ENCODE measurements at places on chromosomes 1 and 21.

- DNase-seq, result no peak
Measured at GRCh38 chr1:214234635-214235025, 46.3 kb upstream of the SMYD2 start.

GRCh38 chr1:232390590-232390989 is 239.3 kb downstream of the SIPA1L2 start:
- no peak for DNase-seq

GRCh38 chr1:226355669-226356551 is 46.9 kb upstream of the LIN9 start:
- DNase-seq, result no peak

GRCh38 chr1:175646439-175647209 is 96.8 kb downstream of the TNR start:
- DNase-seq, result no peak

GRCh38 chr1:93025572-93025971 is 53.5 kb upstream of the MTF2 start:
- no peak for DNase-seq

- no peak for DNase-seq
Measured at GRCh38 chr21:33313183-33313582, 11.6 kb upstream of the IFNAR1 start.

GRCh38 chr1:167473761-167474160 is 44.6 kb downstream of the CD247 start:
- DNase-seq, result peak; percentile 65

GRCh38 chr1:89993541-89993940 is 1.4 kb upstream of the ZNF326 start:
- DNase-seq, result no peak

- peak; percentile 91 for DNase-seq
Measured at GRCh38 chr1:16440470-16441281, at the start of gene NECAP2. Gene NECAP2, plus strand, starts transcription at chr1:16440724. Its CDS starts 38 bp downstream, at chr1:16440762.

GRCh38 chr1:156901966-156902915 is 8.7 kb downstream of the PEAR1 start:
- no peak for DNase-seq

GRCh38 chr1:159970932-159971342 is 16.9 kb upstream of the SLAMF9 start:
- no peak for DNase-seq

GRCh38 chr21:27277110-27277509 is 310.2 kb upstream of the ADAMTS5 start:
- DNase-seq, result no peak

- no peak for DNase-seq
Measured at GRCh38 chr1:112389689-112390088, 6.3 kb upstream of the CTTNBP2NL start.

DNA sequence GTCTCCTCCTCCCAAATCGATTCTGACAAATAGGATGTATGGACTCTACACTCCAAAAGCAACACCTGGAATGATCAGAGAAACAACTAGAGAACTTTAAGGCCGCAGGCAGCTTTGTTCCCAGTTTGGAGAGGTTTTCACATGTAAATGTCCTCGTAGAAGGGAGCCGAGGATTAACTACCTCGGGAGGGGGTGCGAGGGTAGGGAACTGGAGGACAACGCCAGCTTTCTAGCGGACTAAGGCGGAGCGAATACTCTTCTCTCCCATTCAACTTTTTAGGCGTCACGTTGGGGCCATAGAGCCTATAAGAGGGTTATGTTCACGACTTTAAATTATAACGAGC is 1.2 kb downstream of the SCAF4 start:
- DNase-seq, result no peak

DNA sequence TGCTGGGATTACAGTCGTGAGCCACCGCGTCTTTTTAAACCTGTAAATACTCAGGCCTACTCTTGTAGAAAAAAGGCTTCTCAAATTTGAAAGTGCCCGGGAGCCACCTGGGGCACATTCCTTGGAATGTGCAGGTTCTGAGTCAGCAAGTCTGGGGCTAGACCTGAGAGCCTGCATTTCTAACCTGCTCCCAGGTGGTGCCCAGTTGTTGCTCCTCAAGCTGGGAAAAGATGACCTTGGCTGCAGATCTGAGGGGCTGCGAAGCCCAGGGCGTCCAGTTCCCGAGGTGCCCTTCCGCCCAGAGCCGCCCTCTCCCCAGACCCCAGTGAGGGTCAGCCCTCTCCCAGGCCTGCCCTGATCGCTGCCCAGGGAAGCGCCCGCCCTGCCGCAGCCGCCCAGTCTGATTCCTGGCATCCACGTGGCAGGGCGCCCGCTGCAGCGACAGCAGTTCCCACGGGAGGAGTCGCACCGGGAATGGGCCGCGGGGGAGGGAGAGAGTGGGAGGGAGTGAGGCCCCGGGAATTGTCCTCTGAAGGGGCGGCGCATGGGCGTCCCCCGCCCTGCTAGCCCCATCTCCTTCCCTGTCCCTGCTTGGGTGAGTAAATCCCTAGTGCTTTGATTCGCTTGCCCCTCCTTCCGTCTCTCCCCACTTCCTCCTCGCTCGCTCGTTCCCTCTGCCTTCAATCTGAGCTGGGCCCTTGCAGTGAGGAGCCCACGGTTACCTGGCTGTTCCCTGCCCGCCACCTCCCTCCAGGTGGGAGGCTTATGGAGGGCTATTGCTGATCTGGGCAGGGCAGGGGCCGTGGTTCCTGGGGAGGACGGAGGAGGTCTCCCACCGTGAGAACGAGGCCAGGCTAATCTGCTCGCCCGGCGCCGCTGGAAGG is 18.8 kb upstream of the TENT5B start:
- DNase-seq, result no peak

DNA sequence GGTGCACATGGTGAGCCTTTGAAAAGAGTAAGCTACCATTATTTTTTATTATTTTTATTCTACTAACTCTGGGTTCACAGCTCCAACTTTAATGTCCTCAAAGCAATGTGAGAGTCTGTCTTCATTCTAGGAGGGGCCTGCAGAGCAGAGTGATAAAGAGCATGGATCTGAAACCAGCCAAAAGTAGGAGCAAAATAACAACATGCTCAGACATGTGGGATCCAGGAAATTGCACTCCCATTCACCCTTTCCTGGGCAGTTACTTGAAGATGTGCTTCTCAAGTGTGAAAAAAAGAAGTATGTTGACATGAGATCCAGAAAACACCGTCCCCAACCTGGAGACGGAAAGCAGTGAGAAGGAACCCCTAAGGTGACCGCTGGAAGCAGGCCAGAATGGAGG is 8.7 kb upstream of the LIN28A start:
- no peak for DNase-seq

- peak; percentile 27 for DNase-seq
Measured at GRCh38 chr1:20185834-20186782, at the start of the genes PLA2G2C and UBXN10. Gene PLA2G2C, minus strand, starts transcription at chr1:20186518. Its CDS starts 9,155 bp downstream, at chr1:20177363. Gene UBXN10, plus strand, starts transcription at chr1:20186096. Its CDS starts 4,466 bp downstream, at chr1:20190562.

DNA sequence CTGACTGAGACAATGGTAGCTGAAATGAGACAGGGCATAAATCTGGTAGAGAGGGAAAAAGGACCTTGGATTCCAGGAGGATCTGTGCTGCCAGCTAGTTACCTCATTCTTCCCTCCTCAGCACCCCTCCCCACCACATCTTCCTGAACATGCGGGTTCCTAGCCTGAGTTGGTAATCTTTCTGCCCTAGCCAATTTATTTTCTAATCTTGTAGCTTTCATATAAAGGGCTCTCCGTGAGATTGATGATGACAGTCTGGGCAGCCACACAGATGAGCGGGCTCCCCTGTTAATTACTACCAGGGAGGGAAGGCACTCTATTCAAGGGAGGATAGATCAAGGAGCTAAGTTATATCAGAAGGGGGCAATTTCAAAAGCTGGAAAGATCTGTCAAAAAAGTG is 20.2 kb downstream of the ARHGEF11 start:
- no peak for DNase-seq

DNA sequence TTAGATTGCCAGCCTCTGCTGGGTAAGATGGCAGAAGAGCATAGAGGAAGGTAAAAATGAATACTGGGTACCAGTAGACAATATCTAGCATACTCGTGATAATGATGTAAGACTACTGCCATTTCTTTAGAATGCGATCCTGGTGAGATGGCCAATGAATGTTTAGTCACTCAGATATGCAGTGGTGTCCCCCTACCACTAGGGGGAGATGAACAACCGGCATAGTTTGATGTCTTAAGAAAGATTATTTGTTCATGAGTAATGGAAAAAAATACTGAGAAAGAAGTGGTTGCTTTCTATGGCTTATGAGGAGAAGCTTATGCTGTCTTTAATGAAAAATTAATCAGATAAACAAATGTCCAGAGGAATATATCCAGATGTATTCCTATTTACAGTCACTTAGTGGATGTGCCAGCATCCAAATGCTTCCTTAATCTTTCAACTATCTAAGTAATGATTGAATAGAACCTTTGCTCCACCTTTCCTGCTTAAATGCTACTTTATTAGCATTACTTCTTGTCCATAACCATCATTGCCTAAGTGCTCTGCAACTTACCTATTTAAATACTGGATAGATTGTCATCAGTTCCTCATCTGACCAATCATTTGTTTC is 256.6 kb downstream of the ST6GALNAC3 start:
- peak; percentile 12 for DNase-seq

GRCh38 chr1:48499211-48499735 is 27.3 kb upstream of the SPATA6 start:
- DNase-seq, result no peak

DNA sequence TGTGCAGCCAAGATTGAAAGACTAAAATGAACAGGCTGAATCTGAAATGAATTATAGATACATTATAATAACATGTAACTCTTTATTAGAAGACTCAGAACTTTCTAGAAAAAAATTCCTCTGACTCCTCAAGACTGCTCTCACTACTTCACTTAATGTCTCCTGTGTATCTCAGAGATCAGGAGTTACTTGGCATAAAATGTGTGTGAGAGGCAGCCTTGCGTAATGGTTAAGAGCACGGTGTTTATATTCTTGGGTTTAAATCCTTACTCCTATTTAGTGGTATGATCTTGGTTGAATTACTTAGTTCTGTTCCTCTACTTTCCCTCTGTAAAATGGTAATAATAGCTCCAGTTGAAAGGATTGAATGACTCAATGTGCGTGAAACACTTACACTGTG is 634.9 kb downstream of the LTN1 start:
- no peak for DNase-seq

DNA sequence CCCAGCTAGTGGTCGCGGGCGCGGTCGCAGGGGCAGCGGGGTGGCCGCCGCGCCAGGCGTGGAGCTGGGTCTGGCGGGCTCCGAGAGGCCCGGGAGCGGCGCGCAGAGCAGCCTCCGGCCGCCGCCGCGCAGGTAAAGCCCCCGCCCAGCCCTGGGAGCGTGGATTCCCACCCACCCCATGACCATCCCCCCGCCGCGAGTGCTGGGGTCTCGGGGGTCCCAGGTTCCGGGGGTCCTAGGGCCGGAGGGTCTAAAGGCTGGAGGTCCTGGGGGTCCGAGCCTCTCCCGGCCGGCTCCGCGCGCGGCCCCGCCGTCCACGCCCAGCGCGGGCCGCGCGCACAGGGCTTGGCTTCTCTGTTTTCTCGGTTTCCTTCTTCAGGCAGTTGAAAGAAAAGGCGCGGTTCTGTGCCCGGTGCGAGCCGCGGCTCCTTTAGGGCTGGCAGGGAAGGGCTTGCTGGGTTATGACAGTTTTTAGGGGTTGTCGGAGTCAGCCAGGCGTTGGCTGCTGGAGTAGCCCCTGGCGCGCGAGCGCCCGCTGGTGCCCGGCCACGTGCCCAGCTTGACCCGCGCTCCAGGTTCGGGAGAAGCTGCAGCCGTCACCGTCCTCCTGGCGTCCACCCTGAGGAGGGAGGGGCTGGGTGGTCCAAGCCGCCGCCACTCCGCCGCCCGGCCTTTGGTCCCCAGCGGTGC is 359 bp downstream of the LRRC3 start:
- DNase-seq, result peak; percentile 25

- DNase-seq, result no peak
Measured at GRCh38 chr1:64235910-64236309, 32.5 kb downstream of the UBE2U start.

GRCh38 chr1:93475681-93476080 is 27.8 kb downstream of the FNBP1L start:
- DNase-seq, result no peak

DNA sequence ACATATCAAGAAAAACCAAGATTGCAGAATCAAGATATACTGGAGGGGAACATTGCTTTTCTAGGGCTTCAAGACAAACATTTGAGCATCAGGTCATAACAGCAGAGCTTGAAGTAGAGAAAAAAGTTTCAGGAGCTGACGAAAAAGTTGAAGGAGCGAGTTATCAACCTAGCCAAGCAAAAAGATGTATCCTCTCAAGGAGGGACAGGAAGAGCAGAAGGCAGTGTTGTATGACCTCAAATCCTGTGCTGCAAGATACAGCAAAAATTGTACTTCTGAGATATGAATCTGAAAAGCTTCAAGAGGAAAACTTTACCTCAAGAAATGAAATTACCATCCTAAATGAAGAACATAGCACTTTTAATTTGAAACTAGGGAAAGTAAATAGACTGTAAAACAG is 153.1 kb downstream of the AK5 start:
- no peak for DNase-seq

DNA sequence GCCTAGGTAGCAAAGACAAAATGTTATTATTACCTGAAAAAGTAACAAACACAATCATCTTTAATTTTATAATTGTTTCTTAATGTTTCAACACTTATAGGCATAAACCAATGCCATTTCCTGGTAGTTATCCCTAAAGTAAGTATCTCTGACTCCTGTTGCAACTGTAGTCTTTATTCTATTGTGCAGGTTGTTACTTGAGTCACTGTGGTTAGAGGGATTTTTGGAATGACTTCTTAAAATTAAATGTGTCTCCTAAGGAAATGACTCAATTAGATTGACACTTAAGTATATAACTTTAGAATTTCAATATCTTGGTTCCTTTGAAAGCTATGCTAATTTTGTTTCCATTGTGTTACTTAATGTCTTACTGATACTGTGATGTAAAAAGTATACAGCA is 143.9 kb downstream of the PHTF1 start:
- no peak for DNase-seq

GRCh38 chr1:239287296-239287695 is 99.1 kb upstream of the CHRM3 start:
- no peak for DNase-seq

GRCh38 chr1:107451715-107452114 is 310.9 kb downstream of the NTNG1 start:
- DNase-seq, result no peak

DNA sequence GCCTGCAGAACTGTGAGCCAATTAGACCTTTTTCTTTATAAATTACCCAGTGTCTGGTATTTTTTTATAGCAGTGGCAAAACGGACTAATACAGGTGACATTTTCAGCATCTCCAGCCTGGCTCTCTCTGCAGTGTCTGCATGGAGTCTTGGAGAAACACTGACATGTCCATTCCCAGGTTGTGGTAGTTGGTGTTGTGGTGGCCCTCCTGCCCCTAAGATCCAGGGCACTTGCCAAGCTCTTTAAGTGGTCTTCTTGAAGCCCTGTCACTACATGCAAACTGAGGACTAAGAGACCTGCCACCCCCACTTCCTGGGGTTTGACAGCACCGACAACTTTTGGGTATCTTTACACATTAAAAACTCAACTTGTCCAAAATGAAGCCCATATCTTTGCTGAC is 419.4 kb downstream of the NPHP4 start:
- no peak for DNase-seq

GRCh38 chr1:194056169-194056568 is 869.8 kb upstream of the B3GALT2 start:
- peak; percentile 34 for DNase-seq

- no peak for DNase-seq
Measured at GRCh38 chr1:247089616-247090375, 11.2 kb upstream of the ZNF670 start.

GRCh38 chr1:85568151-85568550 is 12.4 kb upstream of the CCN1 start:
- DNase-seq, result no peak

GRCh38 chr1:111702504-111703050 is 36.6 kb downstream of the INKA2 start:
- DNase-seq, result no peak

- no peak for DNase-seq
Measured at GRCh38 chr1:24756395-24756794, 11.1 kb downstream of the CLIC4 start.

All from CD8-positive, alpha-beta T cell (primary cell).